ENCODE measurements at places on chromosomes 6 and 20.

DNA sequence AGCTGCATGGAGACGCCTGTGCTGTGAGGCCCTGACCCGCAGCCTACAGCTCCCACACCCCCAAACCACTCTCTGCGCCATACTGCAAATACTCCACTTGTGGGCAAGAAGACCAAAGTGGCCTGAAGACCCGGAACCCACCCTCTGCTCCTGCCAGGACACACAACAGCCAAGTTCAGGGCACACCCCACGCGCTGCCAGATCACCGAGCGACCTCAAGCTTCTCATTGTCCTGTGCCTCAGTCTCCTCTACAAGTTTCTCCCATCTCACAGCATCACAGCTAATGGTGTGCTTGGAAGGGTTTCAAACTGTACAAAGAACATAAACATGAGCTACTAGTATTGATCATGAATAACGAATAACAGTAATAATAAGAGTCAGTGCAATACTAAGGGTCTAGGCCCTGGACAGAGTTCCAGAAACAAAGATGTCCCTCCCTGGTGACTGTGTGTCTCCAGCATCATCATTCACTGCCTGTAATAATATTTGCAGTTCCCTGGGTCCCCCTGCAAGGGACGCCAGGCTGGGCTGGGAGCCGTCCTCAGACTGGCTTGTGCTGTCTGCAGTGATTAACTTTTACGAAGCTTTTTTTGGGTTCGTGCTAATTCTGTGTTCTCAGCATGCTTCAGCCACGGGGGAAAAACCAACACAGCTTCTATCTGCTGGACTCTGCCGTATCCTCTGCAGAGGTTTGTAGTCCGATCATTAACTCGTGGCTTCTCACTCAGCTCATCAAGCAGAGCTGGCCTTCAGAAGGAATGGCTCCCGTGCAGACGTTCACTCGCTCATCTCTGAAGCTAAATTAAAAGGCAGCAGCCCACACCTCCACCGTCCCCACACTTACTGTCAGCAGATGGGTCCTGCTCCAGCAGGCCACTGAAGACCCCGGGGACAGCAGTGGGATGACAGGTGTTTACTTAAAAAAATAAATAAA is 81.6 kb upstream of the MPC1 start:
- DNase-seq, result no peak

DNA sequence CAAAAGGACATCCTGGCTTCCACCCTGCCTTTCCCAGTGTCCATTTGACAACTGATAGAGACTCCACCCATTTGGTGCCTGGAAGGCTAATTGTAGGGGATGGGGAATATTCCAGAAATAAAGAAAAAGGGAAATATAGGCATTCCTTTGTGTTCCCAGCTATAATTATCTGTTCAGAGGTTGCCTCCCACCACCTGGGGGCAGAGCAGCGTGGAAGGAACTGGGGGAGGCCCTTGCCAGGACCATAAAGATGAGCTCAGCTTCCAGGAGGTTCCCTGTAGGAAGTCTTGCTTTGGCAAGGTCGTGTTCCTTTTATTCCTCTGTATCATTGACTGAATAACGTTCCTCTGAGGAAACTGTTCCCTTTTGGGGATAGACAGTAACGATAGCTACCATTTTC is 214.7 kb downstream of the TFAP2C start:
- no peak for DNase-seq

- DNase-seq, result no peak
These were observed 21.0 kb downstream of the COL9A1 start for GRCh38 chr6:70281923-70282311.

GRCh38 chr6:157432231-157432891 is 51.4 kb downstream of the ZDHHC14 start:
- no peak for DNase-seq

GRCh38 chr6:81814370-81815076 is 62.0 kb upstream of the TENT5A start:
- DNase-seq, result peak; percentile 9

DNA sequence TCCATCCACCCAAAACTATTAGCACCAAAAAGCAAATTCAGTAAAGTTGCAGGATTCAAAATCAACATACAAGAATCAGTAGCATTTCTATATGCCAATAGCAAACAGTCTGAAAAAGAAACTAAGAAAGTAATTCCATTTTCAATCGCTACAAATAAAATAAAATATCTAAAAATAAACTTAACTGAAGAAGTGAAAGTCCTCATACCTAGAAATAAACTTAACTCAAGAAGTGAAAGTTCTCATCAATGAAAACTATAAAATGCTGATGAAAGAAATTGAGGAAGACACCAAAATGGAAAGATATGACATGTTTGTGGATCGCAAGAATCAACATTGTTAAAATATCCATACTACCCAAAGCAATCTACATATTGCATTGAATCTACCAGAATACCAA is 103.0 kb upstream of the ARID1B start:
- DNase-seq, result no peak

DNA sequence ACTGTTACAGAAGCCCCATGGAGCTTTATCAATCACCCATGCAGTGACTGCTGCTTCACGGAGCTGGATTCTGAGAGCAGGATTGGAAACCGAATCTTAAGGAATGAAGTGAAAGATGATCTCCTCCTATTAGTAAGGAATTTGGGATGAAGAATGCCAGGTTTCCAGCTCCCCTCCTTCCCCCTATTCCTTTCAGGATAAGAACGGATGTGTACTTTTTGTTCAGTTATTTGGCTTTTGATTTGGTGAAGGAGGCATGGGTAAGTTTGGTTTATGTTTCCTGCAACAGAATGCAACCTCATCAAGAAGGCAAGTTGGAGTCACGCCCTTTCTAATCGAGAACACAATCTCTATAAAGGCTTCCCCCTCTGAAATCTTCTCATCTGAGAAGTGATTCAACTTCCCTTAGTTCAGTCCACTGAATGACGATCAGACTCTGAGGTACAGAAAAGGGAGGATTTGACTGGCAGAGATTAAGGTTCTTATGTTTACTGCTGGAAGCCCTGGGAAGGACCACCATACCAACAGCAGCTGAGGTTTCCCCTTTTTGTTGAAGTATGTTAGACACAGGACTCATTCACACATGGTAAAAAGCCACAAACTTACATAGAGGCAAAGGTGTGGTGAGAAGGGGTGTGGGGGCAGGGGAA is 5.5 kb downstream of the ELMO2 start:
- DNase-seq, result no peak

- DNase-seq, result no peak
These were observed 490.4 kb upstream of the ADGRB3 start for GRCh38 chr6:68144667-68145066.

GRCh38 chr6:156562019-156562418 is 215.2 kb upstream of the ARID1B start:
- no peak for DNase-seq

DNA sequence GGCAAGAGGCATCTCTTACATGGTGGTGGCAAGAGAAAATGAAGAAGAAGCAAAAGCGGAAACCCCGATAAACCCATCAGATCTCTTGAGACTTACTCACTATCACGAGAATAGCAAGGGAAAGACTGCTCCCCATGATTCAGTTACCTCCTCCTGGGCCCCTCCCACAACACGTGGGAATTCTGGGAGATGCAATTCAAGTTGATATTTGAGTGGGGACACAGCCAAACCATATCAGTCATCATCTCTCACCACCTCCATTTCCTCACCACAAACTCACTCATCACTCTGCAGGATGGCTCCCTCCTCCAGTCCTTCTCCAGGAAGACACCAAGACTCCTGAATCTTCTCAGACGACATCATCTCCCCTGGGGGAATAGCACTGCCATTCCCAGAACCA is 25.8 kb upstream of the SLC16A10 start:
- peak; percentile 6 for DNase-seq

GRCh38 chr6:156917213-156917612 is 140.0 kb downstream of the ARID1B start:
- no peak for DNase-seq

DNA sequence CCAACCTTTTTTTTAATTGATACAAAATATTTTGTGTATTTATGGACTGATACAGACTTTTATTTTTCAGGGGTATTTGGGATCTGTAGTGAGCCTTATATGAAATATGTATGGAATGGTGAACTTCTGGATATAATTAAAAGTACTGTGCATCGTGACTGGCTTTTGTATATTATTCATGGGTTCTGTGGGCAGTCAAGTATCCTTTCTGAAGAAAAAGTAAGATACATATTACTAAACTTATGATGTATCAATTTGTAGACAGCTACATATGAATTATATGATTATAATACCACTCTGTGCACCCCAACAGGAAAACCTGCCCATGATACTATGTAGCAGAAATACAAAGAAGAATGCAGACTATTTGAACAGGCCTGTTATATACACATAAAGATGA is 47.2 kb downstream of the FIG4 start:
- DNase-seq, result no peak

- no peak for DNase-seq
These were observed 7.7 kb downstream of the NRN1 start for GRCh38 chr6:5998711-5999687.

GRCh38 chr20:18742841-18743240 is 70.7 kb upstream of the SCP2D1 start:
- no peak for DNase-seq

- DNase-seq, result no peak
These were observed 250.6 kb downstream of the FARS2 start for GRCh38 chr6:5511954-5512353.

- no peak for DNase-seq
These were observed 56.4 kb downstream of the NOX3 start for GRCh38 chr6:155399062-155399744.

GRCh38 chr6:71481011-71481410 is 192.4 kb downstream of the OGFRL1 start:
- DNase-seq, result no peak

DNA sequence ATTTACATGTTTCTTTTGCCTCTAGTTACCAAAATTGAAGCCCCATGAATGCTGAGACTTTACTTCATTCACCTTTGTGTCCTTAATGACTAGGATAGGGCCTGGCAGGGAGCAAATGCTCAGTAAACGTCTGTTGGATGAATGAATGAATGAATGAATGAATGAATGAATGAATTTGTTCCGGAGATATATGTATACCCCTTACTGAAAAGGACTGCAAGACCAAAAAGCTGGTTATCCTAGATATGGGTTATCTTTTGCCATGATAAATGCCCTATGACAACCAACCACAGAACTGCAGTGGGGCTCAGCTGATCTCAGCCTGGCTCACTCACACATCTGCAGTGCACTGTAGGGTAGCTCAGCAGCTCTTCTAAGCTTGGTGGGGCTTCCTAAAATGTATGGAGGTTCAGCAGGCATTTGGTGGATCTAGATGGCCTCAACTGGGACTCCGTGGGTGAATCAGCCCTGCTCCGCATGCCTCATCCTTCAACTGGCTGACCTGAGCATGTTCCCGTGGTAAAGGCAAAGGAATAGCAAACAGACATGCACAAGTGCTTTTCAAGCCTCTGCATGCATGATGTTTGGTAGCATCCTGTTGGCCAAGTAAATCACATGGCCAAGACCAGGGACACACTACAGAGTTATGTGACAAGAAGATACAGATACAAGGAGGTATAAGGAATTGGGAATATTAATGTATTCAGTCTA is 378.7 kb upstream of the SOX4 start:
- no peak for DNase-seq

GRCh38 chr6:147983581-147984366 is 358.9 kb upstream of the SASH1 start:
- DNase-seq, result no peak

- no peak for DNase-seq
These were observed 27.3 kb downstream of the PAQR8 start for GRCh38 chr6:52389264-52389625.

- DNase-seq, result no peak
These were observed 140.8 kb downstream of the BTBD9 start for GRCh38 chr6:38498805-38499445.

DNA sequence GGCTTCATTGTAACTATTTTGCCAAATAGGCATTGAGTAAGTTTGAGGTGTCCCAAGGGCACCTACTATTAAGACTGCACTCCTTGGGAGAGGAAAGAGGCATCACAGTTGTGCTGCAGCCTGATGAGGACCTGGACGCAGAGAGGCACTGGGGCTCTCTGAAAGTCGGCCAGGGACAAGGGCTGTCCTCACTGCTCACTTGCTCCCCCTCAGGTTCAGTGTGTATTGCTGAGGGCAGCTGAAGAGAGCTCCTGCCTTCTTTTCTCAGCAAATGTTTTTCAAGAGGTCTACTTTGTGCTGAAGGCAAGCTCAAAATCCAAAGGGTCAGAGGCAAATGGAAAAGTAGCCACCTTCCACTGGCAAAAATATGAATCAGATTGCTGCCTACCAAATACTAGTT is 331.8 kb downstream of the RIMS1 start:
- DNase-seq, result peak; percentile 9

GRCh38 chr6:159261995-159262394 is 92.8 kb downstream of the FNDC1 start:
- no peak for DNase-seq

DNA sequence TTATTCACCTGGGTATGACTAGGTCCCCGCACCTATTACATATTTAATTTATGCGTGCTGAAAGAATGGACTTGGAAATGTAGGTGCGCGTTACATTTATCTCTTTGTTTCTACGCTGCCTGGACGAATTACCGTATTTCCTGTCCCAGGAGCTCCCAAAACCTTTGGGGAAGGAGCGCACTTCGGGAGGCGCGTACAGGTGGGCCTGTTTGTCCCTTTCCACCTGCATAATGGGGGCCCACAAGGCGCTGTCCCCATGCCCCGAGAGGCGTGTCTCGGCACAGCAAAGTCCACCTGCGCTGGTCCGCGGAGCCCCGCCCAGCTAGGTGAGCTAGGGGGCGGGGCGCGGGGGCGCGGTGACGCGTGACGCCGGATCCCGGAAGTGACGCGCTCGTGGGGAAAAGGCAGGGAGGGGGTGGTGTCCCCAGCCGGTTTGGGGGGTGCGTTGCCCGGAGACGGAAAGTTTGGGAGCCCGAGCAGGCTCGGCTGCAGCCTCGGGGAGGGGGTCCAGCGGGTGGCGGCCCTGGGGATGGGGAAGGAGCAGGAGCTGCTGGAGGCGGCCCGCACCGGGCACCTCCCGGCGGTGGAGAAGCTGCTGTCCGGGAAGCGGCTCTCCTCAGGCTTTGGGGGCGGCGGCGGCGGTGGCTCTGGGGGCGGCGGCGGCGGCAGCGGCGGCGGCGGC is at the start of gene ANKS1A:
Gene ANKS1A (plus strand): TSS at position 382 of the 682 bp plus-strand sequence. CDS start 148 bp downstream, at position 530.
- DNase-seq, result peak; percentile 78

- DNase-seq, result no peak
These were observed 8.3 kb upstream of the KIF25 start for GRCh38 chr6:167988945-167989841.

GRCh38 chr6:42292004-42292740 is 74.5 kb upstream of the MRPS10 start:
- peak; percentile 57 for DNase-seq

- no peak for DNase-seq
These were observed 39.8 kb downstream of the ARMC2 start for GRCh38 chr6:108888052-108888451.

DNA sequence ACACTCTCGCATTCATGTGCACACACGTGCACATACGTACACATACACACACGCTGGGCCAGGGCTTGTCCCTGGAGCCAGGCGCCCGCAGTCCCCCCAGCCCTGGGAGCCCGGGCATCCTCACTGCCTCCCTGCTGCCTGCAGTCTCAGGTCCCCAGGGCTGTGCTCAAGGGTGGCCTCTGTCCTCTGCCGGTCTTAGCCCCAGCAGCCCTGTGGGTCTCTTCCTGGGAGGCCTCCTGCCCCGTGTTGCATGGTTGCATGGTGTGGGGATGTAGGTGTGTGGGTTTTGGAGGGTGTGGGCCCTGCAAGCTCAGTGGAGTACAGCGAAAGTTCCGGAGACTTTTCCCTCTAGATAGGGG is 101.5 kb downstream of the TMEM242 start:
- no peak for DNase-seq

Data from H54 (cell line).